ENCODE measurements at places on chromosomes 16 and 17.

DNA sequence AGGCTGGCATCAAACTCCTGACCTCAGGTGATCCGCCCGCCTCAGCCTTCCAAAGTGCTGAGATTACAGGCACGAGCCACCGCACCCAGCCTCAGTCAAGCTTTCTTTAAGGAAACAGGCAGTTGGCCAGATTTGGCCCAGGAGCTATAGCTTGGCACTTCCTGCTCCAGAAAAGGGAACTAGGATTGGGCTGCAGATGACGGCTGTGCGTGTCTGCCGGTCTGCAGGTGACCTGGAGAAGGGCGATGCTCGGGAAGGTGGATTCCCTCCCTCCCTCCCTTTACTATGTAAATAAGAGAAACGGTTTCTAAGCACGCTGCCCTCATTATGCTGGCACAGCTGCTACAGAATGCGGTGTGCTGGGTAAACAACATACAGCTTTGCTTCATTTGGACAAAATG, 215.9 kb downstream of the RPTOR start:
- DNase-seq = no peak

DNA sequence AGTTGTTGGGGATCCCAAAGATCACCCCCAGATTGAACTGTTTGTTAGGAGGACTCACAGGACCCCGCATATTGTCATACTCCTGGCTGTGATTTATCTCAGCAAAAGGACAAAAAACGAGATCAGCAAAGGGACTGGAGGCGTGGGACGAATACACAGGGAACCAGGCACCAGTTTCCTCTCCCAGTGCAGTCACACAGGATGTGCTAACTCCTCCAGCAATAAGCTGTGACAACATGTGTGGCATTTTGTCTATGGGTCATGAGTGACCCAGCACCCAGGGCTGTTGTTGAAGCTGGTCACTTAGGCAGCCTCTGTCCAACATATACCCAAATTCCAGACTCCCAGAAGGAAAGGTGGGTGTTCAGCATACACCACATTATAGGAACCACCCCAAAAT, 60.9 kb downstream of the CPPED1 start:
- DNase-seq = no peak

GRCh38 chr17:6539871-6540270, 16.5 kb downstream of the PITPNM3 start:
- no peak for DNase-seq

GRCh38 chr17:65101371-65101770, 35.8 kb upstream of the RGS9 start:
- no peak for DNase-seq

GRCh38 chr17:13428611-13429042, 173.1 kb downstream of the HS3ST3A1 start:
- no peak for DNase-seq

- DNase-seq = no peak
These were observed 51.3 kb upstream of the CCL1 start for GRCh38 chr17:34414339-34414738.

- DNase-seq = no peak
These were observed 290.6 kb upstream of the CCL2 start for GRCh38 chr17:33964344-33964979.

GRCh38 chr17:49111934-49112333, 20.6 kb upstream of the B4GALNT2 start:
- DNase-seq = no peak

GRCh38 chr17:48579760-48580554, 1.8 kb upstream of the HOXB4 start:
- no peak for DNase-seq

- DNase-seq = no peak
These were observed 45.1 kb downstream of the CMTM4 start for GRCh38 chr16:66651474-66651765.

GRCh38 chr16:51062039-51062438, 89.0 kb downstream of the SALL1 start:
- no peak for DNase-seq

GRCh38 chr16:57519796-57520360, 16.5 kb downstream of the CCDC102A start:
- DNase-seq = peak; percentile 23

GRCh38 chr17:42629411-42630009, 20.0 kb downstream of the TUBG1 start:
- no peak for DNase-seq

DNA sequence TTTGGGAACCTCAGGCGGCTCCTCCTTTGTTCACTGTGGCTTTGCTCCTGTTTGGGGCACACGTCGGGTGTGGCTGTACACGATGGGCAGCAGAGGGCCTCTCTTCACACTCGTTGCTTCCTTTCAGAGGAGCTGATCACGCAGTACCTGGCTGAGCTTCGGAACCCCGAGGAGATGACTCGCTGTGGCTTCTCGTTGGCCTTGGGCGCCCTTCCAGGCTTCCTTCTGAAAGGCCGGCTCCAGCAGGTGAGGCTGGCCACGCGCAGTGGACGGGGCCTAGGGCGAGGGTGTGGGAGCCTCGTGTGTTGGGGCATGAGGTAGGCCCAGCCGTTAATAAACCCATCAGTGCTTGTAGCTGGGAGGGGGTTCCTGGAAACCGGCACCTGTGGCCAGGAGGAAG, 85.0 kb upstream of the ZNF750 start:
- DNase-seq = no peak

DNA sequence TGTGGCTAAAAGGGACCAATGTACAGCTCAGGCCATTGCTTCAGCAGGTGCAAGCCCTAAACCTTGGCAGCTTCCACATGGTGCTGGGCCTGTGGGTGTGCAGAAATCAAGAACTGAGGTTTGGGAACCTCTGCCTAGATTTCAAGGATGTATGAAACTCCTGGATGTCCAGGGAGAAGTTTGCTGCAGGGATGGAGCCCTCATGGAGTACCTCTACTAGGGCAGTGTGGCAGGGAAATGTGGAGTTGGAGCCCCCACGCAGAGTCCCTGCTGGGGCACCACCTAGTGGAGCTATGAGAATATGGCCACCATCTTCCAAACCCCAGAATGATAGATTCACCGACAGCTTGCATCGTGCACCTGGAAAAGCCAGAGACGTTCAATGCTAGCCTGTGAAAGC, 13.0 kb downstream of the EFCAB5 start:
- DNase-seq = no peak
